Motor neuron (in vitro differentiated cells): ENCODE measurements at places on chromosomes 13 and 19.

DNA sequence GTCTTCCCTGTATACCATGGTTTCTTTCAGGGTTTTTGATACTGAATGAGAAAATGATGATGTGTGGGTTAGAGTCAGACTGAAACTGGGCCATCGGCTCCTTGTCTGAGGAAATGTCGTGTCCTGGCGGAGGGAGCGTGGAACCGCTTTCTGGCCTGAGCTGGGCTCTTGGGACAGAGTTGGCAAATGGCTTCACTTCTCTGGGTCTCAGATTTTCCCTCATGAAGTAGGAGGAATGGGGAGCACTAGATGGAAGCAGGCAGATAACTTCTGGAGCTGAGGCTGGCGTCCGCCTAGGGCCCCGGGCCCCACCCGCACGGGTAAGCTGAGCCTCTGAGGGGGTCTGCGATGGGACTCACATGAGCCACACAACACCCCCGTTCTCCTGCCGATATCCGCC is 133.3 kb upstream of the WASF3 start:
- no peak for ATAC-seq

- no peak for ATAC-seq
Observed at GRCh38 chr13:65064967-65065366, 2165.2 kb downstream of the PCDH9 start.

- peak; percentile 82 for ATAC-seq
Observed at GRCh38 chr13:109816808-109817203, 30.4 kb upstream of the IRS2 start.

- no peak for ATAC-seq
Observed at GRCh38 chr19:40797166-40797962, 1.6 kb upstream of the EGLN2 start.

DNA sequence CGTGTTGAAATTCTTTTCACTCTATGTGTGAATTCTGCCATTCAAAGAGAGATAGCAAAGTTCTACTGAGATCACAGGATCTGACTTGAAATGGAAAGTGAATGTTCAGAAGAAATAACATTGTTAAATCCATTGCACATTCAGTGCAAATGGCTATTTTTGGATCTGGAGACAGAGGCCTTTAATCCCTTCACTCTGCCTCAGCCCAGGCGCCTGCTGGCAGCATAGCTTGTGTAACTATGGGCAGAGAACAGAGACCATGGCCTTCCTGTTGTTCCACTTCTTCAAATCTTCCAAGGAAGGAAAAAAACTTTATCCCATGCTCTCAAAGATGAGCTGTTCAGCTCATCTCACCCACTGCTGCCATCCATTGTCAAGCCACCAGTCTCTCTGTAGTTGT is 265.4 kb downstream of the LMO7 start:
- ATAC-seq, result no peak

- peak; percentile 37 for ATAC-seq
Observed at GRCh38 chr19:4052114-4052992, 14.3 kb downstream of the ZBTB7A start.

- no peak for ATAC-seq
Observed at GRCh38 chr13:98978280-98978679, 416 bp upstream of the DOCK9 start.

GRCh38 chr13:37560526-37560925 is 38.0 kb downstream of the POSTN start:
- no peak for ATAC-seq

DNA sequence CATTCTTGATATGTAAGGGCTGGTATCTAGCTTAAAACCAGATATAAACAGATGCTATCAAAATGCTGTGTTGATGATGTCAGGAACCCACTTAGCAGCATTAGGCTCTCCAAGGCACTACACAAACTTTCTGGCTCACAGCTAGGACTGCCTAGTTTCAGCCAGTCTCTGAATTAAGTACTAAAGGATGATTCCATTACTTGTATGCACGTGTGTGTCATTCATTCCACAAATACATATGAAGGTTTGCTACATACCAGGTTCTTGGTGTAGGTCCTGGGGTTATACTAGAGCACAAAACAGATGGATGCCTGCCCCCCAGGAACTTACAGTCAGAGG is 151.5 kb downstream of the RGCC start:
- no peak for ATAC-seq

DNA sequence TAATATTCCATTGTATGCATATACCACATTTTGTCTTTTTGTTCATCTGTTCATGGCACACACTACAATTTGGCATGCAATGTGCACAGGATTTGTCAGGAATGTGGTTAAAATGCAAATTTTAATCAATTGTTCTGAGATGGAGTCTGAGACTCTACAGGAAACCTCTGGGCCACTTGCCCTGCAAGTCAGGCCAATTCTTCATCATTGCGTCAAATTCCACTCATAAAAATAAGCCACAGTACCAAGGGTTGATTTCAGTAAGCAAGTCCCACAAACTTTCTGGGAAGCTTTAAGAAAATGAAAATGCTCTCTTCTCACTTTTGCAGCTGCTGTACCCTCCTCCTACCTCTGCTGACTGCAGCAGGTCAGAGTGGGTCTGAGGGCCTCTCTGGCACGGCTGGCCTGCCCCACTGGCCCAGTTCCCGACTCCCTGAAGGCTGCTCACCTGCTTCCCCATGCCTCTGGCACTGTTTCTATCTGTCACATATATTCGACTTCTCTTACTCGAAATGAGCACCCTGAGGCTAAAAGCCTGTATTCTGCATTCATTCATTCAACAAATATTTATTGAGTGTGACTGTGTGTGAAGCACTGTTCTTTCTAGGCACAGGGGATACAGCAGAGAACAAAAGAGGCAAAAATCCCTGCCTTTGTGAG is 83.8 kb upstream of the WASF3 start:
- no peak for ATAC-seq

DNA sequence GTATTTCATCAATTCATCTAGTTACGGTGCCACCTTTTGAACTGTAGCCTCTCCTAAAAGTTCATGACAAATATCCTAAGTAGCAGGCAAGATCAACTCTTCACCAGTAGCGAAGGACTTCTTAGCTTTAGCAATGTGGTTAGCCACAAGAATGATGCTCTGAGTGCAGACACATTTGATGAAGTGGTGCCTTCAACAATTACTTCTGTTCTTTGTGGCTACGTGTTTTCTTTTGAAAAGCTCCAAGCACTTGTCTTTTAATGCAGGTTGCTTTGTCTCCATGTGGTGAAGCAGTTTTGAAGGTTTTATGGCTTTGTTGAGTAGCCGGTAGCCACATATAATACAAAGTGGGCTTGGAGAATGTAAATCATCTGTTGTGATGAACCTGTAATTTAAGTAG is 194.7 kb downstream of the B3GLCT start:
- ATAC-seq, result no peak

- ATAC-seq, result no peak
Observed at GRCh38 chr13:63938851-63939250, 2523.2 kb upstream of the PCDH20 start.

GRCh38 chr19:11194656-11195558 is 2.4 kb downstream of the KANK2 start:
- ATAC-seq, result no peak

DNA sequence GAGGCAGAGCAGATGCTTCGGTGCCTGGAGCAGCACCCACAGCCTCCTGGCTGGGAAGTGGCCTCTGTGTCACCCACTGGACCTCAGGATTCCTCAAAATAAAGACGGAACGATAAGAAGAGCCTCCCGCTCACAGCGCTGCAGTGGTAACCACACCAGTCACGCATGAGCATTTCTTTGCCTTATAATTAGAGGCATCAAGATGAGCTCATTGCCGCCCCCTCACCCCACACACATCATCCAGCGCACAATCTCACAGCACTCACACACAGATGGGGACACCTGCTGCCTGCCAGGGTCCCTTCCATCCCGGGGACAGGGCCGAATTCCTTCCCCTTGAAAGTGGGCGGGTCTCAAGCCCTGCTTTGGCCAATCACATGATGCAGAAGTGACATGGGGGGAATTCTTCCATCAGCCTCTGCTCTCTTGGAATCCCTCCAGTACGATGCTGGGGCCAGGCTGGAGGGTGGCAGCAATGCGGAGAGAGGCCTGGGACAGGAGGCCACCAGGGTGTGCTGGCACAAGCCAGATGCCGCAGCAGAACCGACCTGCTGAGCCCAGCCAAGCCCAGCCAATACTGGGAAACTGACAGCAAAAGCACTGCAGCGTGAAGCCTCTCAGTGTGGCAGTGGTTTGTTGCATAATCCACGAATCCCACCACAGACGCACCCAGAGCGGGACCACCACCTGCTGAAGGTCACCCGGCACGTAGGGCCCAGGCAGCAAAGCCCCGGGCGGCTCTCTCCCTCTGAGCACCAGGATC is 16.0 kb downstream of the PIP5K1C start:
- peak; percentile 50 for ATAC-seq

- ATAC-seq, result no peak
Observed at GRCh38 chr19:12792051-12792852, 966 bp downstream of the JUNB start.

DNA sequence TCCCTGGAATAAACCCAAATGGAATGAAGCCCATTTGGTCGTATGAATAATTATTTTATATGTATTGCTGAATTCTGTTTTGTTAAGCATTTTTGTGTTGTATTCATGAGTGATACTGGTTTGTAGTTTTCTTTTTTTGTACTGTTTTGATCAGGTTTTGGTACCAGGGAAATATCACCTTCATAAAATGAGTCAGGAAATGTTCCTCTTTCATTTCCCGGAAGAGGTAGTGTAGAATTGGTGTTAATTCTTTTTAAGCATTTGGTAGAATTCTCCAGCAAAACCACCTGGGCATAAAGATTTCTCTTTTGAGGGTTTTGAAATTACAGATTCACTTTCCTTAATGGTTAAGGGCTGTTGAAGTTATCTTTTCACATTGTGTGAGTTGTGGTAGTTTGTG is 13.3 kb downstream of the SPATA13 start:
- no peak for ATAC-seq

- ATAC-seq, result no peak
Observed at GRCh38 chr19:29655648-29656335, 9.5 kb upstream of the PLEKHF1 start.

DNA sequence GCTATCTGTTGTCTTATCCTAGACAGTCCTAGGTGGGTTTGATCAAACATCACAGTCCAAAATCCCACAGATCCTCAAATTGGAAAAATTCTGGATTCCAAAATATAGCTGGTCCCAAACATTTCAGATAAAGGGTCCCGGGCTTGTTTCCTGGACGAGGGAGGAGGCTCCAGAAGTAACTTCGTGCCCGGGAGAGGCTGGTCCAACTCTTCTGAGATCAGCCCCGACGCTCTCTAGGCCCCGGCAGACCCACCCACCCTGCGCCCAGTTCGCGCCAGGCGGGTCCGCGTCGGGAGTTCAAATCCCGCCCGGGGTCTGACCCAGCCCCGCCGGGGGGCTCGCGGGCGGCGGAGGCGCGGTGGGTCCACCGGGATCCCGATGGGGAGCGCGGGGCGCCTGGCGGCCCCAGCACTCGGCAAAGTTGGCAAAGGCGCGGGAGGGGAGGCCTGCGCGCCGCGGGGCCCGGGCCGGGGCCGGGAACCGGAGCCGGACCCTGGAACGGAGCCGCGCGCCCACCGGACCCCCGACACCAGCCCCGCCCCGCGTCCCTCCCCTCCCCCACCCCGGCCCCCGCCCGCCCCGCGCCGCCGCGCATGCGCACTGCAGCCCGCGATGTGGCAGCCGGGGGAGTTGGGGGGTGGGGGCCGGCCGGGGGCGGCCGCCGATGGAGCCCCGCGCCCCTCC is 513 bp downstream of the MIER2 start:
- ATAC-seq, result peak; percentile 70

GRCh38 chr13:110067355-110068175 is 239.4 kb downstream of the COL4A1 start:
- no peak for ATAC-seq

- no peak for ATAC-seq
Observed at GRCh38 chr13:113663934-113664333, 3.1 kb upstream of the GRK1 start.

DNA sequence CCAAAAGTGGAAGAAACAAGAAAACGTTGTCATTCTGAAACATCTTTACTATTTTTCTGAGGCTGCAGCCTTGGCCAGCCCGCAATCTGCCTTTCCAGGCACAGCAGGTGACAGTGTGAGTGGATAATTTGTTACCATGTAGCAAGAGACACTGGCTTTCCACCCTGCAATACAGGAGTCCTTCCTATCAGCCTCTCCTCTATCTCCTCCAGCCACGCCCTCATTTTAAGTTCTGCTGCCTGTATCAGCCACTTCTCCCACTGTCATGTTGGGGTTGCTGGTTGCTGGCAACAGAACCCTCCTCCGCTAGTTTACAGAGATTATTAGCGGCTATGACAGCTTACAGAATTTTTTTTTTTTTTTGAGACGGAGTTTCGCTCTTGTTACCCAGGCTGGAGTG is 7.7 kb upstream of the LGALS7 start:
- no peak for ATAC-seq
